ENCODE measurements at places on chromosomes 3 and 15.

DNA sequence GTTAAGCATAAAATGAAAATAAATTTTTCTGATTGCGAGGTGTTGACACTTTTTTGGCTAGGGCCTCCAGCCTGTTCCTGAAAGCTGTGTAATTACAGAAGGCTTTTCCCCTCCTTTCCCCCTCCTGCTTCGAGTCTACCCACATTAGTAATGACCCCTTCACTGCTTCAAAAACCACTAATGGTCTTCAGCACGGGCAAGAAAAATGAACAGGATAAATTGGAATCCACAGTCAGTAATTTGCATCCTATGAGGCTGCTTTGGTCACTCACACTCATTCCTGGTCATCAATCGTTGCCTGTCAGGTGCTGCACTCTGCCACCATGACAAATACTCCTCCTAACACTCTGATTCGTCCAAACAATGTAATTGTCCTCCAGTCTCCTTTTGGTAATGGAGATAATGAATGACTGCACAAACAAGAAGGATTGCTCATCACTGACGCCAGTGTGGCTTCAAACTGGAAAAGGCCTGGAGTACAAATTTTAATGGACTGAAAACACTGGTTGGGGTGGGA, 148.6 kb downstream of the MEIS2 start:
- DNase-seq, result no peak

DNA sequence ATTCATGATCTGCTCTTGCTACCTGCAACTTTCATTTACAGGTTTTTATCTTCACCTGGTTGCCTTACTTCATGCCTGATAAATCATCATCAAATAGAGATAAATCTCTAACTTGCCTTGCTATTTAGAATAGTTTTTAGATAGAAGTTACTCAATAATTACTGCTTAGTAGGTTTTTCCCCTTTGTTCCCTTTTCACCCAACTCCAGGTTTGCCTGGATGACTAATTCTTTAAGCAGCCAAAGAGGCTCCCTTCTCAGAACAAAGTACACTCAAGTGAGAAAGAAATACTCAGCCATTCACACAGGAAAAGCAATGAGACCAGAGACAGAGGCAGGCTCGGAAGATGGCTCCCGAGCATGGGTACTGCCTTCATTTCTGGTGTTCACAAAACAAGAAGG, 268.1 kb upstream of the CRBN start:
- DNase-seq, result no peak

GRCh38 chr3:43343815-43344214, 57.5 kb downstream of the SNRK start:
- DNase-seq, result no peak

- no peak for DNase-seq
Measured at GRCh38 chr15:72889545-72889944, 106.0 kb upstream of the ADPGK start.

DNA sequence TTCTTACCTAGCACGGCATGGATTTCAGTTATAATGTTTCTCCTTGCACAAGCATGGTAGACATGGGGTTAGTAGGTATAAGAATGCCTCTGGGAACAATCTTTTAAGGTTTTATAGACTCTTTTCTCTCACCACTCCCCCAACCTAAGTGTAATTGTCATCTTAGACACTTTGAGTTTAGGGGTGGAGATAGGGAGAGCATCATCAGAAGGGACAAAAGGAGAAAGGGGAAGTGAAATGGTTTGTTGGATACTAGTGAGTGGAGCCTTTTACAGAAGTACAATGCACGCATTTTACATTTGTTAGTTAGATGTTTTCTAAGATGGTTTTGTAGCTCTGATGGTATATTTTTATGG, 189.2 kb downstream of the TP63 start:
- no peak for DNase-seq

- no peak for DNase-seq
Measured at GRCh38 chr15:31171731-31172130, 70.2 kb upstream of the TRPM1 start.

DNA sequence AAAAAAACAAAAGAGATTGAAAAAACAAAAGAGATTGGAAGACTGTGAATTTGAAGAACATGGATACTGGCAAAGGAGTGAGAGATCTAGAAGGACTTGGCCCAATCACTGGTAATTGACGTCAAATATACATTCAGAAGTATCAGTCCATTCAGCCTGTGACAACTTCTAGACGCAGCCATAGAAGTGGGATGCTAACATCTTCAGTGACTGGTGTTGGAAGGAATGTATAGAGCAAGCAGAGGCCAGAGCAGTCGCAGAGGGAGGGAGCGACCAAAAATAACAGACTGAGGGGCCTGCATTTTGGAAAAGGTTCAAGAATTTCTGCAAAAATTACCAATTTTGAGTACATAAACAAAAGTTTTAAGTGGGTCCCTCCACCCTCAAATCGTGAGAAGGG, 473.3 kb downstream of the CADM2 start:
- DNase-seq, result no peak

DNA sequence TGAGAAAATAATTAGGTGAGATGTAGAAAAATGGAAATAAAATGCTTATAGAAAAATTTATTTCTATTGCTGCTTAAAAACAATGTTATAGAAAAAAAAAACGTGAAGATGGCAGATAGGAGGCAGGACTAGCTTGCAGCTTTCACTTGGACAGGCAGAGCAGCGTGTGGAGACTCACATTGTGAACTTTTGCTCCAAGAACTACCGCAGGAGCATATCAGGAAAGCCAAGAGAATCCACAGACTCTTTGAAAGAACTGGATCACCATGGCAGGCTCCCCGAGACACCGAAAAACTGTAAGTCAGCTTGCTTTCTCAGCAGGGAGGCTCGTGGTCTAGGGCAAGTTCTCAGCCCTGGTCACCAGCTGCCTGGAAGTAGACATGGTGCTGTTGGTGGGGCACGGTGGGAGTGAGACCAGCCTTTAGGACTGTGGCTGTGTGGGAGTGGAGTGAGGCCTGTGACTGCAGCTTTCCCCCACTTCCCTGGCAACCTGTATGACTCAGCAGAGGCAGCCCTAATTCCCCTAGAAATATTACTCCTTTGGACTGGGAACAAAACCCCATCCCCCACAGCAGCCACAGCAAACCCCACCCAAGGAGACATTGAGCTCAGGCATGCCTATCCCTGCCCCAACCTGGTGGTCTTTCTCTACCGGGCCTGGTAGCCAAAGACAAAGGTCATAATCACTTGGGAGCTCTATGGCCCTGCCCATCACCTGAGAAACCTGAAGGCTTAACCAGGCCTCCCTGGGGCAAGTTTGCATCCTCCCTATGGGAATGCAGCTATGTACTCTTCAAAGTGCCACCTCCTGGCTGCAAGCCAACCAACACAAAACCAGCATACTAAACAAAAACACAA, 22.8 kb downstream of the STRIT1 start:
- no peak for DNase-seq

GRCh38 chr3:48236531-48236930, 4.4 kb upstream of the ZNF589 start:
- peak; percentile 78 for DNase-seq

GRCh38 chr3:61885414-61885813, 324.0 kb downstream of the PTPRG start:
- DNase-seq, result no peak

DNA sequence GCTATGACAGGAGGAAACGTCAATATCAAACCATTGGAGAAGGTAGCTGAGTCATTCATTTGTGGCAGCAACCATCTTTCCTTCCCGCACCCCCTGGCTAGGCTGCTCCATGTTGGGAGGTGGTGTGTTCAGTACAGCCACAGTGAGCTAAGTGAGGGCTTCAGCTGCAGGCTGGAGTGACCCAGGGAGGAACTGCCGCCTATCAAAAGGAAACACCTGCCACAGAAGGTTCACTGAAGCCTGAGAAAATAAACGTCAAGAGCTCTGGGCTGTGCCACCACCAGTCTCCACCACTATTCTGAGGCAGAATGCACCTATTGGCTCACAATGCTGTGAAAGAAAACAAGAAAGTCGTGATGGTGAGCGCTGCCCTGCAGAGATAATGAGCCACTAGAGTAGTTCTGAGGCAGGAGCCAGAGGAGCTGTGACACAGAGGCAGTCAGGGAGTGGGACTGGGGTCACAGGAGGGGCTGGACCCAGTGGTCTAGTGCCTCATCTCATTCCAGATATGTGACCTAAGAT, 34.8 kb upstream of the CD47 start:
- DNase-seq, result no peak

GRCh38 chr3:125374501-125374995, 577 bp downstream of the ZNF148 start:
- no peak for DNase-seq

DNA sequence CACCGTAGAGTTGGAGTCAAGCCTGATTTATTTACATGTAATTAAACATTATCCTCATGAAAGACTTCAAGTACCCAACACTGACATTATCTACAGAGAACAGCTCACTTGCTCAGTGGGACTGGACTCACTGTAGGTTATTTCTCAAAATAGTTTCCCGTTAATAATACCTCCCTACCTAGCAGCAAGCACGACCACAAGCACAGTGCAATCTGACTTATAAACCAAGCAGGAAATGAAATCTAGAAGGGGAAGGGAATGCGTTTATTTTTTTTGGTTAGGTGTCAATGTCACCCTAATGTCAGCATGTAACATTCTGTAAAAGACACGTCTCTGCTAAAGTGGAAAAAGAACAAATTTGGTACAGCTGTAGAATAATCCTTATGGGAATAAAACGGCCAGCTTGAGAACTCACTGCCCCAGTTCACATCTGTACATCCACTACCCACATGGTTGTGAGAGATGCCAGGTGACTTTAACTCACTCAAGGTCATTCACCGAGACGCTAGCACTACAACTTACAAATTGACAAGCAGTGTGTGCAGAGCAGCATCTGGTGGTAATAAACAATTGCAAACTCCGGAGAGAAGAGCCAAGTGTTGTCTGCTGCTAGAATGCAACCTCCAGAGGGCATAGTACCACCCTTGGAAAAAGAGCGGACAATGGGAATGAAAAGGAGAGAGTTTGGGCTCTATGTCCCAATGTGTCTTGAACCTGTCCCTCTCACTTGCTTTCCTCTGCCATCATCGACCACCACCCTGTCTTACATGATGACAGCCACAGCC, 242.5 kb downstream of the CADPS start:
- DNase-seq, result no peak

DNA sequence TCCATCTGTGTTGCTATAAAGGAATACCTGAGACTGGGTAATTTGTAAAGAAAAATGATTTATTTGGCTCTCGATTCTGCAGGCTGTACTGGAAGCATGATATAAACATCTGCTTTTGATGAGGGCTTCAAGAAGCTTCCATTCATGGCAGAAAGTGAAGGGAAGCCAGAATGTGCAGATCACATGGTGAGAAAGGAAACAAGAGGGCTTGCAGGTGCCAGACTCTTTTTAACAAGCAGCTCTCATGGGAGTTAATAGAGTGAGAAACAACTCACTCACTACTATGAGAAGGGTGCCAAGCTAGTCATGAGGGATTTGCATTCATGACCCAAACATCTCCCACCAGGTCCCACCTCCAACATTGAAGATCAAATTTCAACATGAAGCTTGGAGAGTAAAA, 247.2 kb downstream of the ZIC4 start:
- DNase-seq, result no peak

All from inflammatory macrophage (primary cell).